ENCODE measurements at places on chromosomes 4 and X.

DNA sequence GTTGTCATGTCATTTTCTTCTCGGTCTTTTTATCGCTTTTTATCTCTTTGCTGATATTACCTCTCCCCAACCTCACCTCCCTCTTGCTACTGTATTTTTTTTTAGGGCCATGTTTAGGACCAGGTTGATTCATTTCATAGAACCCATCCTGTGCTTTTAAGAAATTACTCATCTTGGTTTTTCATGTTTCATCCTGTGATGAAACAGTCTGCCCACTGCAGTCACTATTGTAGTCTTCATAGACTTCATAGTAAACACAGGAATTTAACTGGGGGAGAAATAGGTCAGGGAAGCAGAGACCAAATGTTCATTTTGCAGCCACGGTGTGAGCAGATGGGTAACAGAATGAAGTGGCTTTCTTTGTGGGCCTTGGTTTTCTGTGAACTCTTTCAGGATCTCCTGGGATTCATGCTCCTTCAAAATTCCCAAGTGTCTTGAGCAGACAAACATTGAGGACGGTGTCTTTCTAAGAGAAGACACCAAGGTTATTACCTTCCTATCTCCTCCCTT lies 161.8 kb downstream of the NAA11 start:
- no peak for DNase-seq

DNA sequence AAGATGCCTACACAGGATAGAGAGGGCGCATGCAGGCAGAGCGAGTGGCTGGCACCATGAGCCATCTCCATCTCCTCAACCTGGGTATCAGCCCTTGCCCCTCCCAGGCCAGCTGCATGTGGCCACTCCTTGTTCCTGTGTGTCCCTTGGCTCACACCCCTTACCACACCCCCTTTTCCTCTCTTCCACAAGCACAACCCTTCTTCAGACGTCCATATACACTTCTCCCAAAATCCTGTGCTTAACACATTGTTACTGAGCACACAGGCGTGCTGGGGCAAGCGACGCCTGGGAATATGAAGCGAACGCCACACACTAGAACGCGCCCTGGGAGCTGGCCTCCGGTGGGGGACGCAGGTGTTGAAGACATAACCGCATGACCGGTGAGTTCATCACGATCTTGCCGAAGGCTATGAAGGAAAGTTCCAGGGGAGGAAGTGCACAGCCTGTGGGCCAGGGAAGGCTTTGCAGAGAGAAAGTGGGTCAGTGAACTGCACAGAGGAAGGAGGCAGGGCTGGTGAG lies 19.1 kb upstream of the KIAA0232 start:
- DNase-seq, result peak; percentile 67

DNA sequence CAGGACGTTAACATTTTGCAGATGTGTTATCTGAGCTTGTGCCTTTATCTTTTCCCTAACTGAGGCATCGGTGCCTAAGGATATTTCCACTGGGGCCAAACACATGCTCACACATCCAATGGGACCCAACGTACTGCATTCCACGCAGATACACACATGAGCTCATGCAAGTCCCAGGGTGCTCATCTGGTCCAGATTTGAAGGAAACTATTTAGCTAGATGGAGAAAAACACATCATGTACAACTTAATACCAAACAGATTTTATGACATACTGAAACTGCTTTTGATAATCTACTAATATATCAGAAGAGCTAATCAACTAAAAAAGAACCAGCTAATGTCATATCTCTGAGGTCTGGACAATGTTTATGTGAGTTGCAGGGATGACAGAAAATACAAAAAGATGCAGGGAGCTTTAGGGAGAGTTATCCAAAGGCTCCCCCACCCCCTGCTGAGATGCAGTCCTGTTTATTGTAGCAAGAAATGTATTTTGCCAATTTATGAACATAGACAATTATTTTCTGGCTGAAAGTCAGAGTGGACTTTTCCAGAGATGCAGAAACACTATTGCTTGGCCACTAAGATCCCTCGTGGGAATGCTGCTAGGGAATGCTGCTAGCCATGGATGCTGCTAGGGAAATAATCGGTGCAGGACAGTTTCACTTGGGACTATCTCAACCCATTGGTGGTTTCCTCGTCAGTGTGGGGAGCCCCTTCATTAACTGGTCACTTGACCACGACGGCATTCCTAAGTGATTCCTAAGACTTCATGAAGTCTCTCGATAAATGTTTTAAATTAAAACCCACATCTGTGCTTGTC lies 172.8 kb downstream of the SMIM20 start:
- no peak for DNase-seq

DNA sequence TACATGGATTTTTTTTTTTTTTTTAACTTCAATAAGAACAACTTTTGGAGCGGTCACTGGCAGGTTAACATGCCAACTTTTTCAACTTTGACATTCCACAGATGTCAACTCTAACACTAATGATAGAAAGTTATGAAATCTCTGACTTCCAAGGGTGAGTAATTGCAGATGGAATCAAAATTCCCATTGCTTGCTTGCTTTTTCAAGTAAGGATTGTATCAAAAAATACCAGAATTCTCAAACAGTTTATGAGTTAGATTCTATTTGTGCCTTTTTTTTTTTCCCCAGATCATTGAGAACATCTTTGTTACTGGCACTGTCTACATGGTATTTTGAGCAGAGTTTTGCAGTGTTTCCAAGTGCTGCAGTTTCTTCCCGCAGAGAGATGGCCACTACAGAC lies 50.3 kb upstream of the OTUD4 start:
- no peak for DNase-seq

DNA sequence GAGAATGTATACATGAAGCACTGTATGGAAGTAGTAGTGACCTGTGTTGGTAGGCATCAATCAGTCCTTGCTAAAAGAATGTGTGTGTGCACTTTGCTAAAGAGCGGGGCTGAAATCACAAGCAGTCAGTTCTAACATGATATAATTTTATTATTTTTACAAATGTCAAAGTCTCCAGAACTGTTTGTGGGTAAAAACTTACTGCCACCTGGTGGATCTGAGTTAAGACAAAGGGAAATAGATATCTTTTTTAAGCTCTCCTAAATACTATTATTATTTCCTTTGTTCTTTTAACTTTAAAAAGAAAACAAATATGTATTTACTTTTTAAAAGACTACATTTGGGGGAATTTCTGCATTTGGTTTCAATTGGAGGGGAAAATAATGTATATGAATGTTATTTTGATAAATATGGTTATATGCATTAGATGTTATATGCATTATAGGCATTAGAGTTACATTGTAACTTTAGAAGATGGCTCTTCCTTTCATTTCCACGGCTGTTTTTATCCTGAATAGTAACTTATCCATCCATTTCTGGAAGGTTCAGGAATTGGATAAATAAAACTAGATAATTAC lies 7.8 kb upstream of the CLOCK start:
- DNase-seq, result no peak

DNA sequence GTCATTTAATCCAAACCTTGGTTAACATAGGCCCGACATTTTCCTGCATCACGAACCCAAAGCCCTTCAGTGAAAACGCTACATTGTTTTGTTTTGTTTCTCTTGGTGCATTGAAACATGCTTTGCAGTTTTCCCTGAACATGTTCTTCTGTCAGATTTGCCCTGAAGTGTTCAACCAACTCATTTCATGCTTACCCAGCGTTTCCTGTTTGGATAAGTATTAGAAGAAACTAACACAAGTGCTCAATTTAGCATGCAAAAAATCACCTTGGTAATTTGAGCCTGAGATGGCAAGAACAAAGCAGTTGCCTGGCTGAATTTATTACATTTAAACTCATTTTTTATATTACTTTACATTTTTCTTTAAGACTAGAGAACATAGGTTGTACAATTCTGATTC lies 160.1 kb upstream of the VCX3A start:
- DNase-seq, result no peak

DNA sequence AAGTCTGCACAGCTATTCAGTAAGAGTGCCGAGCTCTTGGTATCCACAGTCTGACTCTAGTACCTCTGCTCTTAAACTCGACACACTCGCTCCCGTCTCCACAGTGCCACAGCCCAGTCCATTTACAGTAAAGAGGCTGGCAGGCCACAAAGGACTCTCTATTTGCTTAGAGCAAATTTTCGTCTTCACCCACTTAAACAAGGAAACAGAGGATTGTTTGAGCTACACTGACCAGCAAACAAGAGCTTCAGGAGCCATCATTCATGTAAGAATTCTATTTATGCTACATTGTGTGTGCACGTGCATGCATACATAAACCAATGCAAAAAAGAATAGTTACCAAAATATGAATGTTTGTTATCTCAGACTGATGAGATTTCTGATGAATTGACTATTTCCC lies 290.2 kb downstream of the USP46 start:
- peak; percentile 51 for DNase-seq

GRCh38 chrX:43817444-43817843 lies 64.8 kb downstream of the MAOB start:
- no peak for DNase-seq

- no peak for DNase-seq
Measured at GRCh38 chrX:144709841-144710240, 537.5 kb upstream of the SPANXN1 start.

- DNase-seq, result no peak
Measured at GRCh38 chr4:77012726-77013125, 63.1 kb downstream of the CCNI start.

DNA sequence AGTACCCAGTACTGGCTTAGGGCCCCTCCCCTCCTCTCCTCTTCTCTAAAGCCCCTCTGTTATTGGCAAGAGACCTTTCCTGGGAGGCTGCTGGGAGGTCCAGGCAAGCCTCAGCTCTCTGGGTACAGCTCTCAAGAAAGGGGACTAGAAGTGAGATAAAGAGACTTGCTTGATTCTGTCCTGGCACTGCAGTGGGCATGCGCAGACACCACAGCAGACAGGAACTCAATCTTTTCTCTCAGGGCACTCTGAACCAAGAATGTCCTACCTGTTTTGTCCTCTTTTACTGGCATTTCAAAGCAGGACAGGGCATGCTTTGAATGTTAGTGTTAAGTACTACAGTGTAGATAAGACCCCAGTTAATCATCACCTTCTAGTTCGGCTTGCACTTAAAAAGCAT lies 74.9 kb downstream of the NYX start:
- DNase-seq, result no peak

- no peak for DNase-seq
Measured at GRCh38 chr4:71269233-71269632, 69.6 kb upstream of the SLC4A4 start.
